ENCODE measurements at places on chromosomes 5 and 9.

GRCh38 chr5:88518131-88519016 lies 249.7 kb upstream of the TMEM161B start:
- DNase-seq = no peak

DNA sequence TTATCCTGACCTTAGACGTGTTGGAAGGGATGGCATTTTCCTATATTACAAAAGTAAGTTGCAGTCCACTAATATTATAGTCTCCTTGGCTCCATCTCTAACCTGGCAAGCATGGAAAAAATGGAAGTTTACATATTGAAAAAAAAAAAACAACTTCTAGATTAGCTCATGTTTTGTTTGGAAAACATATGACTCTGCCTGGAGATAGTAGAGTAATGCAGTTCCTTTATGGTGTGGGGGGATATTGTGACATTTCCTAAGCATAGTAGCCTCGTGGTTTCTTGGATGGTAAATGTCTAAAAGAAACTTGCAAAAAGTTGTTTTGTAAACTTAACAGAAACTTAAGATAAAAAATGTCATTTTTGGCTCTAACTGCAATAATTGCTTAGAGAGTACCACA lies 244.4 kb upstream of the FBXL7 start:
- DNase-seq = no peak

DNA sequence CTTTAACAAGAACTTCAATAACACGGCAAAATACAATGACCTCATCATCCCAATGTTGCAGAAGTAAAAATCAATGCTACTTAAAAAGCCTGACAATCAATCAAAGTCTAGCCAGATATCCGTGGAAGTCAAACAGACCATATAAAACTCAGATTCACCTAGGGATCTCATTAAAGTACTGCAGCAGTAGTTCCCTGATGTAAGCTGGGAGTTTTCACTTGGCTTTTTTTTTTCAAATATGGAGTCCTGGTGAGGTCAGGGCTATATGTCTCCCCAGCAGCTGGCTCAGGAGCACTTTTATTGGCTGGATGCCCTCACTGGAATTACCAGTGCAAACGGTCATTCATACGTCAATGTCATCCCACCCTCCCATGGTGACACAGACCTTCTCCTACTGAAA lies 220.6 kb upstream of the SLC30A5 start:
- no peak for DNase-seq

DNA sequence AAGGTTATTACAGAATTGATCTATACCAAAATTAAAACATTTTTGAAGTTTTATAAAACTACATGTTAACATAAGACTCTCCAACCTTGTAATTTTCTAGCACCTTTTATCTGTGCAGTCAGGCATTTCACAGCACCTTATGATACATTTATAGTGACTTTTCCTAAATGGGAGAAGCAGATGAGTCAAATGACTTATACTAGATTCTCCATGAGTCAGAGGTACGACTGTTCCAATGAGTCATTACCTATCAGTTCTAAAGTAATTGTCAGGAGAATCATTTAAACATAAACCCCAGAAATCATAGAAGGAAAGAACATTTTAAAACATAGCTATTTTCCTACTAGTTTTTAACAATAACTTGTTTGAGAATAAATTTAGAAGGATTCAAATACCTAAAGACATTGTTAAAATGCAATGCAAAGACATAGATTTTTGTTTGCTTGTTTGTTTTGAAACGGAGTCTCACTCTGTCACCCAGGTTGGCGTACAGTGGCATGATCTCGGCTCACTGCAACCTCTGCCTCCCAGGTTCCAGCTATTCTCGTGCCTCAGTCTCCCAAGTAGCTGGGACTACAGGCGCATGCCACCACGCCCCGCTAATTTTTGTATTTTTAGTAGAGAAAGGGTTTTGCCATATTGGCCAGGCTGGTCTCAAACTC lies 34.7 kb upstream of the DMXL1 start:
- DNase-seq = no peak

- no peak for DNase-seq
Measured at GRCh38 chr5:96660971-96661854, 963 bp upstream of the CAST start.

GRCh38 chr5:57950616-57951228 lies 468.1 kb upstream of the ACTBL2 start:
- no peak for DNase-seq

DNA sequence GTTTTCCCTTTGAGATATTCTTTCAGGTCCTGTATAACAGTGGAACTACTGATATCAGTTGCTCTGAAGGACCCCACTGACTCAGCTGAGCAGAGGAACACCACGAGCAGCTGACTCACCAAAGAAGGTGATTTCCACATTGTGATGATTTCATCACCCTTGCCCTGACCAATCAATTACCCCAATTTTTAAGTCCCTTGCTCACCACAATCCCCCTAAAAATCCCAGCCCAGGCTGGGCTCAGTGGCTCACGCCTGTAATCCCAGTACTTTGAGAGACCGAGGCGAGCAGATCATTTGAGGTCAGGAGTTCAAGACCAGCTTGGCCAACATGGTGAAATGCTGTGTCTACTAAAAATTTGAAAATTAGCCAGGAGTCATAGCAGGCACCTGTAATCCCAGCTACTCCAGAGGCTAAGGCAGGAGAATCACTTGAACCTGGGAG lies 125.3 kb upstream of the ABCA1 start:
- no peak for DNase-seq

- no peak for DNase-seq
Measured at GRCh38 chr9:137534256-137535119, 15.7 kb downstream of the PNPLA7 start.

- no peak for DNase-seq
Measured at GRCh38 chr9:86731511-86732063, 215.7 kb downstream of the GAS1 start.

- no peak for DNase-seq
Measured at GRCh38 chr9:15262581-15262980, 44.4 kb downstream of the TTC39B start.

- no peak for DNase-seq
Measured at GRCh38 chr9:124761710-124762109, 9.4 kb downstream of the NR6A1 start.

DNA sequence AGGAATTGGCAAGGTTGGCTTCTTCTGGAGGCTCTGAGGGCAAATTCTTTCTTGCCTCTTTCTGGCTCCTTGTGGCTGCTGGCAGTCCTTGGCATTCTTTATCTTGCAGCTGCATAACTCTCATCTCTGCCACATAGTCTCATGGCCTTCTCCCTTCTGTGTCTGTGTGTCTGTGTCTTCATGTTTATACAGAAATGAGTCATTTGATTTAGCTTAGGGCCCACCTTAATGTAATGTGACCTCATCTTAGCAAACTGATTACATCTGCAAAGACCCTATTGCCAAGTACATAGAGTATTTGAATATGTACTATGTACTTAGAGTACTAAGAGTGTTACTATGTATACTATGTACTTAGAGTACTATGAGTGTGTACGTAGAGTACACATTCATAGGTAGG lies 122.5 kb downstream of the RFK start:
- DNase-seq = no peak

GRCh38 chr5:179486596-179487051 lies 63.7 kb upstream of the RUFY1 start:
- no peak for DNase-seq

DNA sequence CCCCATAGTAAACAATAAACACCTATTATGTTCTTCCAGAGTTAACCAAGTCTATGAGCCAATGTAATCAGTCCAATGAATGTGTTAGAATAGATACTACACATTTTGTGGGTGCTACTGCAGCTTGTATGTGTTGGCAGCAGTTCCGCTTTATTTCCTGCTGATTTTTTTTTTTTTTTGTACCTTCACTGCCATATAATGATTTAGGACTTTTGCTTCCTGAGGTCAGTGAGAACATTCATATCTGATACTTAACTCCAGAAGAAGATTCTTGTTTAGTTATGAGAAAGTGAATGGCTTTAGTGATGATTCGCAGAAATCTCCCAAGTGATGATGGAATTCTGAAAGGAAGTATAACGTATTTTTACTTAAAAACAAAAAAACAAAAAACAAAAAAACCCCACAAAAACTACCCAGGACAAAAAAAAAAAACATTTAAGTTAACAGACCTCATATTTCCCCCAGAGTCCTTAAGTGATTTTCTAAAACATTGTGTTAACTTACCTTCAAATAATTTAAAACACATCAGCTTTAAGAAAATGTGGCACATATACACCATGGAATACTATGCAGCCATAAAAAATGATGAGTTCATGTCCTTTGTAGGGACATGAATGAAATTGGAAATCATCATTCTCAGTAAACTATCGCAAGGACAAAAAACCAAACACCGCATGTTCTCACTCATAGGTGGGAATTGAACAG lies 24.7 kb upstream of the LMNB1 start:
- no peak for DNase-seq

DNA sequence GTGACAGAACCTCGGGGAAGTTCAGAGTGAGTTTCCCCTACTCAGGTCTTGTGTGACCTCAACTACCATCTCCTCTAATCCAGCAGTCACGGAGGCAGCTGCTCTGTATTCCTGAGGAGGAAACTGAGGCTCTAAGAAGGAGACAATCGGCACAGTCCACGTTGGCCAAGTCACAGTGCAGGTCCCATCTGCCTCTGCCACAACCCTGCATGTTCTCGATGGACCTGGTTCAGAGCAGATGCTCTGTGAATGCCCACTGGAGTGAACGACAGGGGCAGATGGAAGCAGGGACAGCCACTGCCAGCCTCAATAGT lies 722 bp upstream of the ERGIC1 start:
- DNase-seq = no peak

GRCh38 chr9:134869554-134870300 lies 10.9 kb upstream of the FCN2 start:
- DNase-seq = no peak

- DNase-seq = no peak
Measured at GRCh38 chr5:154369682-154370081, 76.1 kb upstream of the SAP30L start.

GRCh38 chr9:33506626-33507370 lies 17.3 kb upstream of the ANKRD18B start:
- no peak for DNase-seq

DNA sequence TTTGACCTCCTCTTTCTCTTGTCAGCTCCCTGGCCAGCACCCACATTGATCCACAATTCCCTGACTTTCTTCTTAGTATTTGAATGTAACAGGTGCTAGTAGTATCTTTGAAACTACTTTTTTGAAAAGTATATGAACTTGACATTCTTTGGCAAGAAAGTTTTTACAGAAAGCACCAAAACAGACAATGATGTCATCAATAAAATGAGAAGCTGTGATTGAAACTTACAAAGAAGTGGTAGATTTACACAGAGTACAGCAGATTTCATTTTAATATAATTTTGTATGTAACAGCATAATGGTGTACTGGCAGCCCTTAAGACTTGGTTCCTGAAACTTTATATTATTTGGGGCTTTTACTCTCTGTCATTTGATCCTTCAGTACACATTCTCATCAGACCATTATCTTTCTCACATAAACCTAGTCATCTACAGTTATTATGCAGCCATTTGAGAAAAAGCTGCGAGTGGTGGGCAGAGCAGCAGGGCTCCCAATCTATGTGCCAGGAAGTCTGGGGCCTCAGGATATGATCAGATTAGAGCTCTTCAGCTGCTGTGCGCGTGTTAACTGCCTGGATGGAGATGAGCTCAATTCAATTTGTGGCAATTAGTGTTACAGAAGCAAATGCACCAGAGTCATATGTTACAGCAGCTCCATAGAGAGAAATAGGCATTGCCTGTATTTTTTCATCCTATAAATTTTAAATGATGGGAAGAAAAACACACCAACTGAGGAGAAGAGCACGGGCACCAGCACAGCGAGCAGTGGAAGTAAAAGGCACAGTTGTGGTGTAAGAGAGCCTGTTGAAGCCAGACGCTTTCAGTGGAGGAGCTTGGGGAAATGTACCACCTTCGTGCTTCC lies 126.1 kb downstream of the STARD4 start:
- DNase-seq = no peak

GRCh38 chr5:180889381-180889780 lies 9.6 kb upstream of the BTNL8 start:
- DNase-seq = no peak

GRCh38 chr5:115785381-115786065 lies 30.9 kb downstream of the CDO1 start:
- no peak for DNase-seq

DNA sequence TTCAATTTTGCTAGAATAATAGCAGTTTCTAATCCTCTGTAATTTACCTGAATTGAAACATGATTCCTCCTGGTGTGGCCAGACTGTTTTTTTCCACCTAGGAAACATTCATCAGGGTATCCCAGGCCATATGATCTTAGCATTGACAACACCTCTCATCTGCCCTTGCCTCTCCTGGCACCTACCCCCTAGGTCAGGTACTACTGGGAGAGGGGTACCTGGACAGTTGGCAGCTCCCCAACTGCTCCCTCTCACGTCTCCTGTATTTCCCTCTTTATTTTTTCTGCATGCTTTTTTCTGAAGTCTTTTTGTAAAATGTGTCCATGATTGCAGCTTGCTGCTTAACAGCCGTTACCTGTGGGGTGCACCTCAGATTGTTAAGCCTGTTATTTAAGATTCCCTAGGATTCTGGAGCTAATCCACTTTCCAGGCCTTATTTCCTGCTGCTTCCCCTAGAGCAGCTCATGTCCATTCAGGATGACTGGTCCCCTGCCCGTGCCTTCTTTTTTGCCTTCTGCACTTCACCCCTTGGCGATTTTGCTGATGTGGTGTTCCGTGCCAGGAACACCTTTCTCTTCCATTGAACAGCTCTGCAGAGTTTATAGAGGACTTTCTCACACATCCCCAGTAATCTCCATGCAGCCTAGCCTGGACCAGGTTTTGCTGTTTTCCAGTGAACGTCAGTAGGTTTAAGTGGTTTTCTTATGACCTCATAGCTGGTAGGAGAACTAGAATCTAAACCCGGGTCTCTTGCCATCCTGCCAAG lies 33.6 kb downstream of the SNX30 start:
- no peak for DNase-seq

DNA sequence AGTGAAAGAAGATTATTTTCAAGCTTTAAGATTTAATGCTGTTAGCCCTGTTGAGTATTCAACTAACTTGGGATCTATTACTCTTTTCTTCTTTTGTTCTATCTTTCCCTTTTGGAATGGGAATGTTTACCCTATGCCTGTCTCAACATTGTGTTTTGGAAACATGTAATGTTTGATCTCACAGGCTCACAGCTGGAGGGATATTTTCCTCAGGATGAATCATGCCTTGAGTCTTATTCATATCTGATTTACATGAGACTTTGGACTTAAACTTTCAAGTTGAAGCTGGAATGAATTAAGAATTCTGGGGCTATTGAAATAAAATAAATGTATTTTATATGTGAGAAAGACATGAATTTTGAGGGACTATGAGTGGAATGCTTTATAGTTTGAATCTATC lies 607.8 kb upstream of the PTGER4 start:
- DNase-seq = no peak

DNA sequence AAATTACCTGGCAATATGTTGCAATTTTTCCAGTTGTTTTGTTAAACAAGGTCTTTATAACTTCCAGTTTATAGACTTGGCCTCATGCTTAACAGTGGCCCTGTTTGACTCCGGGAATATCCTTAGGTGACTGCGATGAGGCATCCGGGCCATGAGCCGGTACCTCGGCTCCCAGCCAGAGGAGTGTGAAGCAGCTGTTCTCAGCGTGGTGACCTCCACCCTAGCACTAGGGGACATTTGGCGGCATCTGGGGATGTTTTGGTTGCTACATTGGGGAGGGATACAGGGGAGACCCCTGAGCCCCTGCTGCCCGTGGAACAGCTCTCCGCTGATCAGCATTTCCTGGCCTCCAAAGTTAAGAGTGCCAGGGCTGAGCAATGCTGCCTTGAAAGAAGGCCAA lies 533.4 kb downstream of the IRX1 start:
- DNase-seq = no peak

- DNase-seq = no peak
Measured at GRCh38 chr5:139885857-139886208, 90.2 kb downstream of the PSD2 start.

GRCh38 chr9:95008151-95008771 lies 281.8 kb downstream of the AOPEP start:
- DNase-seq = no peak

Measured in activated CD8-positive, alpha-beta memory T cell treated with anti-CD3 and anti-CD28 coated beads for 1 hour (primary cell).